Stimulated activated CD8-positive, alpha-beta memory T cell treated with anti-CD3 and anti-CD28 coated beads, Interleukin-7, amount 100 ng/mL, for 1 hour (primary cell): ENCODE measurements at places on chromosomes 5 and 9.

DNA sequence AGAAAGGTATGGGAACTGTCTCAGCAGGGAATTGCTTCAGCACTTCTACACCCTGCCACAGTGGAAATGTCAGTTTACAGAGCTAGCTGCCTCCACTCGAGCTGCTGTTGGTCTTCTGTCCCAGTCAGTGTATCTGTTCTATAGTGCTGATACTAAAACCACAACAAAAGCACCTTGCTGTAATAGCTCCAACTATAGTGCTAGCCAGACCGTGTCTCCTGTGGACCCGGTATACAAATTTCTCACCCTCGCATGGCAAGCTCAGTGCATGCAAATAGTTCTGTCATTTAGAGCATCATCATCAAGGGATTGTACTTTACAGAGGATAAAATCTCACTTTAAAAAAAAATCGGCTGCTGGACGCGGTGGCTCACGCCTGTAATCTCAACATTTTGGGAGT, 51.5 kb upstream of the IQGAP2 start:
- DNase-seq = no peak

- DNase-seq = no peak
Observed at GRCh38 chr9:2378266-2378665, 243.3 kb upstream of the VLDLR start.

DNA sequence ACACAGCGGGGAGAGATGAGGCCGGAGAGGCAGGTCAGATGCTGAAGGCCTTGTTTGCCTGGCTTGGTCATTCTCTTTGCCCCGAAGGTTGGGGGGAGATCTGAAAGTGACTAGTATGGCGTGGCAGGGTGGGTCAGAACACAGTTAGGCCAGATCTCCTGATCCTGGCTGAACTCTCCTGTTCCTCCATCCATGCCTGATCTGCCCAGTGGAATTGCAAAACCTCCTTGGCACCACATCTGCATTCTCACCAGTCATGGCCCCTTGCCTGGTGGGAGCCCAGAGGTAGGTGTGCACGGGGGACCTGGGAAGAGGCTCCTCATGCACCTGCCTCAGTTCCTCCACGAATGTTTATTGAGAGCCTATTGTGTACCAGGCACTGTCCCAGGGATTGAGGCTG, 23.2 kb downstream of the TEX53 start:
- no peak for DNase-seq

GRCh38 chr9:88388886-88389605, 802 bp downstream of the SPIN1 start:
- DNase-seq = peak; percentile 3
